ENCODE measurements at places on chromosomes 3 and 15.

GRCh38 chr15:58223432-58223831 lies 85.3 kb downstream of the AQP9 start:
- no peak for DNase-seq

GRCh38 chr3:126158016-126158911 lies 22.1 kb downstream of the ALDH1L1 start:
- no peak for DNase-seq

GRCh38 chr3:165617134-165617533 lies 220.1 kb downstream of the BCHE start:
- DNase-seq = no peak

DNA sequence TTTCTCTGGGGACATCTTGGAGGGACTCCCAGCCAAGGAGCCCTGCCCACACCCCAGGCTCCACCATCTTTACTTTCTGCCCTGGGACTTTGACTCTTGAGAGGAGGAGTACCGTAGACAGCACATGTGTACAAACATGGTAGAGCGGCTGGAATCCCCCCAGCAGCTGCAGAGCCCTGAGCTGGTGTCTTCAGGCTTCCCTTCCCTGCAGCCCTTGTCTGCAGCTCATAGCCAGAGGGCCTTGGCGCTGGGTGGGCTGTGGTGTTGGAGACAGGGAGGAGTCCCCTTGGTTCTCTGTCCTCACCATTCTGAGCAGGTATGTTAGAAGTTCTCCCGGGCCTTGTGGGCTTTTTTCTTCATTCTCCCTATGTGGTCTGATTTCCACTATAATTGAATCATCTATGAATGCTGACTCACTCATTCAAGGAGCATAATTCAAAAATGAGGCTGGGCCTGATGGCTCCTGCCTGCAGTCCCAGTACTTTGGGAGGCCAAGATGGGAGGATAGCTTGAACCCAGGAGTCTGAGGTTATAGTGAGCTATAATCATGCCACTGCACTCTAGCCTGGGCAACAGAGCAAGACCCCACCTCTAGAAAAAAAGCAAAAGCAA lies 97.8 kb upstream of the MEF2A start:
- no peak for DNase-seq

- DNase-seq = no peak
Observed at GRCh38 chr3:185866555-185866954, 41.7 kb upstream of the IGF2BP2 start.

- peak; percentile 36 for DNase-seq
Observed at GRCh38 chr3:126180477-126181397, at the start of gene ALDH1L1. Gene ALDH1L1 (minus strand): TSS chr3:126180586. CDS start chr3:126160979, 19,607 bp downstream.

DNA sequence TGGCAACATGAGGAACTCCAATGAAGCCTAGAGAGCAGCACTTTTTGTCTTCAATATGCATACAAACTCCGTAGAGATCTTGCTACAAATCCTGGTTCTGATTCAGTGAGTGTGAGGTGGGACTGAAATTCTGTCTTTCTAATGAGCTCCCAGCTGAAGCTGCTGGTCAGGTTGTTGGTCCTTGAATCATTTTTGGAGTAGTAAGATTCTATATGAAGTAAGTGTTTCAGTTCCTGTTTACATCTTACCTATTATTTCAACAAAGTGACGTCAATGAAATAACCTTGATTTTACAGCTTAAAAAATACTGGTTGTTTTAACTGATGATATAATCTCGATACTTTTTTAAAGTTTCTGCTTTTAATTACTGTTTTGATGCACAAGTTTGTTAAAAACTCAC lies 33.9 kb downstream of the SHQ1 start:
- no peak for DNase-seq

DNA sequence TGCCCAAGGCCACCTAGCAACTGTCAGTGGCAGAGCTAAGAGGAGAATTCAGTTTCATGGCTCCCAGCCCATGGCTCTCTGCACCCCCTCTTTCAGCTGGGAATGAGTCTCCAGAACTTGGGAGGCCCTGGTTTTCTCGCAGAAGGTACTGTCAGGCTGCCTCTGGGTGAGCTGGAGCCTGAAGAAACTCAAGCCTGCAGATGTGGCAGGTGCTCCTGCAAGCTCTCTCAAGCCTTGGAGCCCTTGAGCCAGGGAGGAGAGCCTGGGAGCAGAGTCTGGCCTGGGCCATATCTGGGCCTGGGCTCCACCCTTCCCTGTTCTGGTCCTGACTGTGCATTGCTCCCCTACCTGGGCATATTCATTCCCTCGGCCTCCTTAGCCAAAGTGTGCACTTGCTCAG lies 74.4 kb upstream of the TLE3 start:
- DNase-seq = no peak

DNA sequence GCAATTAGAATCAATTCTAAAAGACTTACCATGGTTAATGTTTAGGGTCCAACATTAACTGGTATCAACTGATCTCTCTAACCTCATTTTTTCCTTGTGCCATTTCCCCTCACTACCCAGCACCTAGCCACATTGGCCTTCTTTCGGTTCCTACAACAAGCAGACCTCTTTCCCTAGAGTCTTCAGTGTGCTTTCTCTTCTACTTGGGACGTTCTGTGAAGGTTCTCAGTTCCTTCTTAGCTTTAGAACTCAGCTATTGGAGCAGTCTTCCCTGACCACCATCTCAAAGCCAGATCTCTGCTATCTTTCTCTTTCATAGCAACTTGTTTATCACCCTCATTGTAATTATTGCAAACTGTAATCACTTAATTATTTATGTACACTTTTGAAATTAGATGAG lies 31.5 kb upstream of the MINDY4B start:
- DNase-seq = no peak

- DNase-seq = no peak
Observed at GRCh38 chr3:18217507-18218174, 207.5 kb downstream of the SATB1 start.

DNA sequence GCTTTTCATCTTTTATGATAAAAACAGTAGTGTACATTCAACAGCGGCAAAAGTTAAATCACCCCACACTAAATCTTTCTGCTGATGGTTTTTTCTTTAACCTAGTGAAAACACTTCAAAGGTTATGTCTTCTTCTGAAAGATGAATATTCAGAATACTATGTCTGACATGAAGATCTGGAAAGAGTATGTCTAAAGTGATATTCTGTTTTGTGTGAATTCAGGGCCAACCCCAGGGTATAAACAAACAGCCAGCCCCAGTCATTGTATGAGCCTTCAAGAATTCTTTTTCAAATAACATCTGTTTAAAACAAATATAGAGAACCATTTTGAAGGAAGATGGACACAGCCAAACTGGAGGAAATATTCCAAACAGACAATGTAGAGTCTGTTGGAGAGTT lies 581.0 kb upstream of the NAALADL2 start:
- no peak for DNase-seq

DNA sequence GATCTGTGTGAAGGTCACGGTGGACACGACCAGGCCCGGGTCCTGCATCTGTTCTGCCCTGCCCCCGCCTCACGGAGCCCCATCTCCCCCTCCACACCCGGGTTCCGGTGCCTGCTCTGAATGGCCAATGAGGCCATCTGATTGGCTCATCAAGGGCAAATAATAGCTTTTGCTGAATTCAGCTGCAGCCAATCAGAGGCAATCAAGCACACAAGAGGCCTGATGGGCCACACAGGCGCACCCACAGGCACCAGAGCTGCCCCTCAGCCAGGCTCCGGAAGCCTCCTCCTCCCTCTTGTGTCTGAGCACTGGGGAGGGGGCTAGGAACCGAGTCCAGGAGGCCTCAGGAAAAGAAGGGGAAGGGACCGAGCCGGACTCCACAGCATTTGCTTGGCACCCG lies 49.5 kb downstream of the CACNA2D2 start:
- no peak for DNase-seq

DNA sequence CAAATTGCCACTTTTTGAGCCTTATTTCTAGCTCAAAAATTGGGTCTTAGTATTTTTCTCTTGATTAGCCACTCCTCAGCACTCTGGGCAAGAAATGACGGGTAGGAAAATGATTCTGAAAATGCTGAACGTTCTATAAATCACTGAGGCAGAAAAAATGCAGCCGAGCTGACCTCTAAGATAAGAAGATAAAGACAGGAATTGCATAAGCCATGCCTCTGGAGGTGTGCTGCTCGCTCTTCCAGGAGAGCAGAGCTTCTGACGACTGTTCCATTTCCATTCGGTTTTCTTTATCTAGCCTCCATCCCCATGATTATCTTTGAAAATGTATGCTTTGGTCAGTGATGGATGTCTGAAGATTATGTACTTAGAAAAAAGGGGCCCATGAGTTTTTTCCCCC lies 558.8 kb upstream of the ADAMTS9 start:
- DNase-seq = no peak

DNA sequence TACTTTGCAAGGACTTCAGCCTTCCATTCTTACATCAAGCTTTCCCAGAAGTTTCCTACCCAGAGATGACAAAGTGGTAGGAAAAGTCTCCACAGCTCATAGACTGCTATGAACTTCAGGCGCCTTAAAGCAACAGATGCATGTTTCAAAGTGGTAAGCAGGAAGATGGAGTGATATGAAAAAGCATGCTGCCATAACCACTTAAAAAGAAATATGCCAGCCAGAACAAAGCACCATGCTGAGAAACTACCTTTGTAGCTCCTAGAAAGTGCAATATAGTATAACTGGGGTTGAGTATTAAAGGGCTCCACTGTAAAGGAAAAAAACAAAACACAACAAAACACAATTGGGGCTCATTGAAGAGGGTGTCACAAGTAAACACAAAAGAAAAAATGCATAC lies 192.4 kb upstream of the STRIT1 start:
- DNase-seq = no peak

DNA sequence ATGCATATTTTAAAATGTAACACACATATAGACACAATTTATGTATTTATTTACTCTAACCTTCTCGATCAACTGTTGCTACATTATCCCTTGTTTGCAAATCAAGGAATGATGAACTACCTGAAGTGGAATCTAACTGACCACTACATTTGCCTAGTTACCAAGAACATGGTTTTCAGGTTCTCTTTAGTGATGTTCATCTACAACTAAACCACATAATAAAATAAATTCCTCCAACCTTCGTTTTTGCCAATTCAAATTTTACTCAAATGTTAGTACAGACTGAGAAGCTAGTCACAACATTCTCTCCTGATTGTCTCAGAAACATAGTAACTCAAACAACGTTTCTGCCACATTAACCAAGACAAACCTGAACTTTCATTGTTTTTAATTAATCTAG lies 521.9 kb downstream of the FOXP1 start:
- DNase-seq = no peak

DNA sequence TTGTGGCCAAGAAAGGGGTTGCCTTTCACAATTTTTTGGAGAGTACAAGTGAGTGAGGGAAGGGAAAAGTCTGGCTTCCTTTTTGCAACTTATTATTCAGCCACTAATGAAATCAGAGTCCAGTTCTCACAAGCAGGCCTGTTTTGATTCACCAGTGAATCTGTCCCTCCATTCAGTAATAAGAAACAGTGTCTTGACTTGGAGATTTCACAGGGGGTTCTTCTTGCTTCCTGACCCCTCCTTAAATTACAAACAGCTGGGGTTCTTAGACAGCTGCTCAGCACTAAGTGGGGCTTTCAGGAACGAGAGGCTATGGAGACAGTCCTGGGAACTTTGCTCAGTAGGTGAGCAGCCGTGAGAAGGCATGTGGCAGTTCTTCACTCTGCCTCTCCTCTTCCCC lies 24.5 kb downstream of the SEMA3G start:
- no peak for DNase-seq

- no peak for DNase-seq
Observed at GRCh38 chr3:7568526-7569184, 707.7 kb downstream of the GRM7 start.

GRCh38 chr15:69323893-69324430 lies 25.2 kb downstream of the PAQR5 start:
- DNase-seq = no peak

GRCh38 chr3:15452156-15452555 lies 24.8 kb downstream of the EAF1 start:
- no peak for DNase-seq

DNA sequence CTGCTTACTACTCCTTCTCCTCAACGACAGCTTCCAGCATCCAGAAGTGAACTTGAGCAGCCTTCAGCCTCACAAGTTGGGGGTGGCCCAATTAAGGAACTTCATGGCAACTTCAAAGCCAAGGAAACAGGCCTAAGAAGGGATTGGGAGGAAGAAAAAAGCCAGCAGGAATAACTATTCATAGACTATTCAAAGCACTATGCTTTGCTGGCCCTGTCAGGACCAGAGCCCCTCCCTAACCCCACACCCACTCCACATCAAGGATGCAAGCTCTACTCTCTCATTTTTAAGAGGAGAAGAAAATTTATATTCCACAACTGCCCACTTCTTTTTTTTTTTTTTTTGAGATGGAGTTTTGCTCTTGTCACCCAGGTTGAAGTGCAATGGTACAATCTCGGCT lies 10.0 kb upstream of the PRKAR2A start:
- DNase-seq = no peak

Data from NCI-H2029 (cell line).